ENCODE measurements at places on chromosomes 16 and 17.

- DNase-seq = peak; percentile 75
Measured at GRCh38 chr17:50604513-50604912, 30.2 kb upstream of the ABCC3 start.

GRCh38 chr17:63911657-63912100 is 621 bp upstream of the CSHL1 start:
- no peak for DNase-seq

GRCh38 chr17:28758411-28759121 is 14.8 kb downstream of the TRAF4 start:
- DNase-seq = no peak

DNA sequence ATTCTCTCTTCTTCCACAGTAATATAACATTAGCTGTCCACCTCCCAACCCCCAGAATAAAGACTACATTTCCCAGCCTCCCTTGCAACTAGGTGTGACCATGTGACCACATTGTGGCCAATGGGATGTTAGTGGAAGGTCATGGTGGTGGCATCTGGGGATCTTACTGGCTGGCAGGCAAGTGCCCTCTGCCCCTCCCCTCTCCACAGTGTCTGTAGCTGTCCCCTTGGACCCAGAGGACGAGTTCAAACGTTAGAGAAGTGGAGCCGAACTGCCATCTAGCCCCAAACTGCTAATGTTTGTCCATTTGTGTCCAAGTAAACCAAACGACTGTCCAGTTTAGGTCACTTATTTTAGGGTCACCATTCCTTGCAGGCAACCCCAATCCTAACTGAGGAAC is 26.6 kb upstream of the KCNG4 start:
- DNase-seq = peak; percentile 35

DNA sequence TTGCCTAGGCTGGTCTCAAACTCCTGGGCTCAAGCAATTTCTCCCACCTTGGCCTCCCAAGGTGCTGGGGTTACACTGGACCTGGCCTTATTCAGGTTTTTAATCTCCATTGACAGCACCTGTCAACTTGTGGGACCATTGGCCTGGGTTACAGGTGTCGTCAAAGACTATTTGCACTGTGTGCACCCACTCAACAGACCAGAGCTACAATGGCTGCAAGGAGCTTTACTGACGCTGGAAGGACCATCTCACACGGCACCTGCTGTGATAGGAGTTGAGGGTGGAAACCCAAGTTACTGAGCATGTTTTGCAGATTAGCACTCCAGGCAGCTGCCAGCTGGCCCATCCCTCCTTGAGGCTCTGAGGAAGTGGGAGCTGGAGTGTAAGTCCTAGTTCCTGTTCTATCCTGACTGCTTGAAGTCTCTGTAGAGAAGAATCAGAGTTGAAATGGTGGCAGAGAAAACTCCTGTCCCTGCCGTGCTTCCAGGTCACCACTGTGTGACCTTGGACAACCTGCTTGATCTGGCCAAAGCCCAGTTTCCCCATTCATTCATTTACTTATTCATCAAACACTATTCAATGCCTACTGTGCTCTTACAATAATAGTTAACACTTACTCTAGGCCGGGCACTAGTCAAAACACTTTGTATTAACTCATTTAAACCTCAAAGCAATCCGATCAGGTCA is 42.4 kb upstream of the LONP2 start:
- no peak for DNase-seq

DNA sequence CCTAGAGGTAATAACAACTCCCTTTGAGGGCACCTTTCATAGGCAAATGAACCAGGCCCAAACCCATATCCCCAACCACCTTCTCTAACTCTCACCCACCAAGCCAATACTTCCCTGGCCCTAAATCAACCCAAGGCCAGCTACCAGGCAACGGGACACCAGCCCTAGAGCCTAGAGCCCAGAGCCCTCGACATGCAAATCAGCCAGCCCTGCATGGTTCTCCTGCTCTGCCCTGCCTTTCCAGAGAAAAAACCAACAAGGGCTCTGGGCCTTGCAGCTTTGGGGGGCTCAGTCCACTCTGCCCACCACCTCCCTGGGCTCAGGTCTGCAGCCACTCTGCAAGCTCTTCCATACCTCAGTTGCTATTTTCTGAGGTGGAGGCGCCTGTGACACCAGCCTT is 55.0 kb downstream of the PITPNM3 start:
- DNase-seq = no peak

GRCh38 chr16:68636818-68637217 is 8.3 kb upstream of the CDH3 start:
- no peak for DNase-seq

DNA sequence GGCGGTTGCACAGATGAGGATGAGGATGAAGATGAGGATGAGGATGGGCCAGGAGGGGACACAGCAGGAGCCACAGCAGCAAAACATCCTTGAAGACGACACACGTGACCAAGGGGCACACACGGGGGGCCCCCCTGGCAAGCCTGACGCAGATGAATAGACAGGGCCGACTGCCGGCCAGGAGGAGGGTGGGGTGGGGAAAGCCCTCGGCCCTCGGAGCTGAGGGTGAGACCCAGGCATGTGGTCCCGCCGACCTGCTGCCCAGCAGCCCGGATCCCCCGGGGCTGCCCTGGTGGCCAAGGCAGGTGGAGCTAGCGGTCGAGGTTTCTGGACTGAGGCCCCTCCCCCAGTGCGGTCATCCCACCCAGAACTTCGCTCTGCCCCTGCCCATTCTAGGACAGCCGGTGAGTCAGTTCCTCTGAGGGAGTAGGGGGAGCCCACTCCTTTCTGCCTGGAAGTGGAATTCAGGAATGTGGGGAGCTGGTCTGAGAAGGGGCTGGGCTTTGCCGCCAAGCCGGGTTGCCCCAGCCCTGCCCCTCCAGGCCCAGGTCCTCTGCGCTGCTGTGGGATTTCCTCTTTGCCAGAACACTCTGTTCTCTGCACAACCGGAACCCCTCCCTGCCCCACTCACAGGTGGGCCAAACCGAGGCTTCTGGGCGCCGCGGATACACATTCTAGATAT is 9.9 kb downstream of the CYGB start:
- DNase-seq = peak; percentile 73

DNA sequence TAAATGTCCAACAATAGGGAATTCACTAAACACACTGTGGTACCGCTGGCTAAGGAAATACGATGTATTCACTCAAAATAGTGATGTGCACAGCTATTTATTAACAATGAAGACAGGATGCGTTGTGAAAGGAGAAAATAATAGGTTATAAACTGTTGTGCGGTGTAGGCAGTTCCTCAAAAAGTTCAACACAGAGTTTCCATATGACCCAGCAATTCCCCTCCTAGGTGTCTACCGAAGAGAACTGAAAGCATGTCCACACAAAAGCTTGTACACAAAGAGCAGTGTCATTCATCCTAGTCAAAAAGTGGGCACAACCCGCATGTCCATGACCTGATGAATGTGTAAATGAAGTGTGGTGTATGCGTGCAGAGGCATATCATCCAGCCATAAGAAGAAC is 1.2 kb upstream of the CES1 start:
- DNase-seq = no peak

DNA sequence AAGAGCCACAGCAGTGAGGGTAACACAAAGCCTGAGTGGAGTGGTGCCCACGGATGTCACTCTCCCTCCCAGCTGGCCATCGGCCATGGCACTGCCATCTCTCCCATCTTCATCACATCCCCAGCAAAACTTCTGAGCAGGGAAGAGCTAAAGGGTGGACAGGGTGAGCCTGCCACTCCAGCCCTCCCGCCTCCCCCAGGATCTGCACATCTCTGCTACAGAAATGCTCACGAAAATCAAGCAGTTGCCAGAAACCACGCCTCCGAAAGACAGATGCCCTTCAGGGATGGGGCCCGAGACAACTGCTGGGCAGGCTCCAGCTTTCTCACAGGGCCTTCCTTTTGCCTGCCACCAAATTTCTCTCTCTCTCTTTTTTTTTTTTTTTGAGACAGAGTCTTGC is 3.6 kb downstream of the GRIN2C start:
- DNase-seq = no peak
